ENCODE measurements at places on chromosomes 11 and 22.

- no peak for DNase-seq
Measured at GRCh38 chr11:66311470-66311964, 5.3 kb downstream of the CD248 start.

DNA sequence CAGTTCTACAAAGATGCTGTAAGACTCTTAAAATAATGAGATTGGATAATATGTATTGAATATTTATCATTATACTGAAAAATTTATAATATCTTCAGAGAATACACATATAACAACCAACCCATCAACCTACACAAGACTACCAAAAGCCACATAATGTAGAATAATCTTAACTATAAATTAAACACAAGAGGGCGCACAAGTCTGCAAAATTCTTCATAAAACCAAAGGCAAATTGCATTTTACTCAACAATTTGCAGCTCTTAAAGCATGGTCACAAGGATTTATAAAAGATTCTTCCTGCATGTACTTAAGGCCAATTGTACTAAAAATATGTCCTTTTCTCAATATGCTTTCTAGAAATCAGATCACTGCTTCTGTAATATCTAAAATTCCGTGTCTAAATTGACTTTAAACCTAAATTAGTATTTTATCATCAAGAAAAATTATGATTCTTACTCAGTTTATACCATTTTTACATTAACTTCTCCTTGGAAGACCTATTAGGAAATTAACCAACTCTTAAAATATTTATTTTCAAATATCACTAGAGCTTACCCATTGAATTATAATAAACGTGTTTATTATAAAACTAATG lies 79.0 kb downstream of the TTC28 start:
- peak; percentile 30 for DNase-seq

DNA sequence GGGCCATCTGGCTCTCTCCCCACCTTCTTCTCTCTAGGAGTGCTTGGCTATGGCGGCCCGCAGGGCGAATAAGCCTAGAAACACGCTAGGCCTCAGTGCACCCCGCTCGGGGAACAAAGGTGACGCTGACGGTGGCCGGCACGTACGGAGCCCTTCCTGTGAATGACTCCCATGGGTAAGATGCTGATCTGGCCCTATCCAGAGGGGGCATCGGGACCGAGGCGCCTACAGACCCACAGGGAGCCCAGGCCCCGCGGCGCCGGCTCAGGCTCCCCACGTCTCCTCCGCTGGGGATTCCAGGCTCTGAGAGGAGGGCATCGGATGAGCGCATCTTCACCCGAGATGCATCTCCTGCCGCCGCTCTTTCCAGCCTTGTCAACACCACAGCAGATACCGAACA lies 31.4 kb upstream of the TESMIN start:
- DNase-seq = no peak

GRCh38 chr11:69080257-69080995 lies 31.7 kb downstream of the TPCN2 start:
- DNase-seq = no peak

DNA sequence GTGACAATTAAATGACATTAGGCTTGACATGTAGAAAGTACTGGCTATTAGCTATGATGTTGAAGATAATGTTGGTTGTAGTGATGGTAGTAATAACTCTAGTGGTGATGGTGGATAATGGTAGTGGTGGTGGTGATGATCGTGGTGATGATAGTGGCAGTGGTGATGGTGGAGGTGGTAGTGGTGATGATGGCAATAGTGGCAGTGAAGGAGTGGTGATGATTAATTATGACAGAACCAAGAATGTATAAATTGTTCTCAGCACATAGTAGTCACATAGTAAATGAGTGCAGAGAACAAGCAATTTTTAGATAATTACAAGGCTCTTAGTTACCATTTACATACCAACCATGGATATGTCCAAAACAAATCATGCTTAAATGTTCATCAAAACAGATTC lies 5.3 kb upstream of the CD44 start:
- DNase-seq = no peak

GRCh38 chr11:103877221-103877620 lies 159.2 kb upstream of the DDI1 start:
- no peak for DNase-seq

All from NCI-H526 treated with DMSO at 0.1 percent for 48 hours (cell line).